ENCODE measurements at places on chromosomes 16 and 17.

- DNase-seq, result no peak
These were observed 84.1 kb upstream of the CPHXL start for GRCh38 chr16:75810342-75810741.

DNA sequence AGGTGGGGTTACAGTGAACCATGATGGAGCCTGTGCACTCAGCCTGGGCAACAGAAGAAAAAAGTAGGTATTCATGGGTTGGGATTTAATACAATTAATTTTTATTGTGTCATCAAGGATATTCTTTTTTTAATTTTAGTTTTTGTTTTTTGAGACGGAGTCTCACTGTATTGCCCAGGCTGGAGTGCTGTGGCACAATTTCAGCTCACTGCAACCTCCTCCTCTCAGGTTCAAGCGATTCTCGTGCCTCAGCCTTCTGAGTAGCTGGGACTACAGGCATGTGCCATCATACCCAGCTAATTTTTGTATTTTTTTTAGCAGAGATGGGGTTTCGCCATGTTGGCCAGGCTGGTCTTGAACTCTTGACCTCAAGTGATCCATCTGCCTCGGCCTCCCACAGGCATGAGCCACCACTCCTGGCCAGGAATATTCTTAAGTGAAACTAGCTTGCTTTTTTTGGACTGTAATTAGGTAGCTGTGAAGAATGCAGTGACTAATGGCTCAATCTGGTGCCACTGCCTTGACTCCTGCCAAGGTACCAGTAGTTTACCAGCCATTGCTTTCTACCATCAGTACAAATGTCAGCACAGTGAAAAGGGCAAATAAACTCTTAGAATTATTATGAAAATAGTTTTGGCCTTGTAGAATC lies 4.8 kb downstream of the PPM1D start:
- no peak for DNase-seq

DNA sequence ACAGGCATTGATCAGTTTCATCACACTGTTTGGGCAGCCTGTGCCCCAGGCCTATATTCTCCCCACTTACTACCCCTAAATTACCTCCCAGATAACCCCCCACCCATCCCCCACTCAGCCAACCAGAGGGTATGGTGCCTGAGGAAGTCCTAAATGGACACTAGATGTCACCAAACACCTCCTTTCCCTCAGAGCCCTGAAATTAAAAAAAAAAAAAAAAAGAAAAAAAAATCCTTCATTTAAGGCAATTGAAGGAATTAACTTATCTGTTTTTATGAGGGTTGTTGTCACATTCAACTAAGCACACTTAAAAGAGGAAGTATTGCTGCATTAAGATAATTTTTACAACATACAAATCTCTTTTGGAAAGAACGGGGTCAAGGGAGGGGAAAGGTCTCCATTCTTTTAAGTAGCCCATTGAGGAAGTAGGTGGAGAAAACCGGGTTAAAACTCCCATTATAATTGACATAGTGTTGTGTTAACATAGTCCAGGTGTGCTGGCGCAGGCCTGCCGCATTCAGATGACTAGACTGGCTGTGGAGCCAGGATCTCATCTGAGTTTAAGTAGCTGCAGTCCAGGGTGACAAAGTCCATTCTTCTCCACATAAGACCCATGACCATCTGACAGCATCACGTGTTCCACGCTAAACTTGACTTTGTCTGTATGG lies 46.3 kb downstream of the SNX11 start:
- no peak for DNase-seq

GRCh38 chr17:35774499-35774898 lies 13.8 kb downstream of the C17orf50 start:
- no peak for DNase-seq

GRCh38 chr17:17114592-17115225 lies 72.5 kb downstream of the MPRIP start:
- DNase-seq, result no peak

DNA sequence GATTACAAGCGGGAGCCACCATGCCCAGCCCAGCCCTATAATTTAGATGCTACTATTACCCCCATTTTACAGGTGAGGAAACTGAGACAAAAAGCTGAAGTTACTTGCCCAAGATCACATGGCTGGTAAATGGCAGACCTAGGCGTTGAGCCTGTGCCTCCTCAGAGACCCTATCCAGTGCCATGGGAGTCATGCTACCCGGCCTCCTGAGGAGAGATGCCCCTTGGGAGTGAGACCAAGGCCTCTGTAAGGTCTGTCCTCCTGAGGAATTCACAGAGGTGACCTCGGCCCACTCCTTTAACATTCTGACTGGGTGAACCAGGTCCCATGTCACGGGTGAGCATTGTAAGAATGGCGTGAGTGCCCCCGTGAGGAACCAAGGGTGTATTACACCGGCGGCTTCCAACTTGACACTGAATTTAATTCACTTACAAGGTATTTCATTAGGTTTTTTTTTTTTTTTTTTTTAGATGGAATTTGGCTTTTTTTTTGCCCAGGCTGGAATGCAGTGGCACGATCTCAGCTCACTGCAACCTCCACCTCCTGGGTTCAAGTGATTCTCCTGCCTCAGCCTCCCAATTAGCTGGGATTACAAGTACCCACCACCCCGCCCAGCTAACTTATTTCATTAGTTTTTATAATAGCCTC lies 95.7 kb downstream of the ABCC6 start:
- peak; percentile 34 for DNase-seq

DNA sequence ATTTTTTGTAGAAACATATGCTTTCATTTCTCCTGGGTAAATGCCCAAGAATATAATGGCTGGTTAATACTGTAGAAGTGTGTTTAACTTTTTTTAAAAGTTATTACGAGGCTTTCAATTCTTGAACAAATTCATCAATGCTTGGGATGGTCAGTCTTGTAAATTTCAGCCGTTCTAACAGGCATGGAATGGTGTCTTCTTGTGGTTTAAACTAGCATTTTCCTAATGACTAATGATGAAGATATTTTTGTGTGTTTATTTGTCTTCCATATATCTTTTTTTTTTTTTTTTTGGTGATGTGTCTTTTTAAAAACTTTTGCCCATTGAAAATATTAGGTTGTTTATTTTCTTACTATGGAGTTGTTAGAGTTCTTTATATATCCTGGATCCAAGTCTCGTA lies 67.1 kb downstream of the MGAT5B start:
- DNase-seq, result no peak

DNA sequence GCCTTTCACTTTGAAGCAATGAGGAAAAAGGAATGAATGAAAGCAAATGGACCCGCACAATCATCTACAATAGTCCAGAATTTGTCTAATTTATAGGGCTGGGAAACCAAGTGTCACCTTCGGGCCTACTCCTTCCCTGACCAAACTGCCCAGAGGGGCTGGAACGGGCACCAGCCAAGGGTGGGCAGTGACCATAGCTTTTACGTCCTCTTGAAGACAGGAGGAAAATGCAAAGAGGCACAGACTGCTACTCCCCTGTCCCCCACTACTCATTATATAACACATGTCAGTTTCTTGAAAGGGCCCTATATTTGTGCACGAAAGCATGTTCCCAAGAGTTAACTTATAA lies 122.3 kb downstream of the ZFHX3 start:
- DNase-seq, result no peak

GRCh38 chr16:89562939-89563338 lies 2.5 kb downstream of the RPL13 start:
- no peak for DNase-seq

DNA sequence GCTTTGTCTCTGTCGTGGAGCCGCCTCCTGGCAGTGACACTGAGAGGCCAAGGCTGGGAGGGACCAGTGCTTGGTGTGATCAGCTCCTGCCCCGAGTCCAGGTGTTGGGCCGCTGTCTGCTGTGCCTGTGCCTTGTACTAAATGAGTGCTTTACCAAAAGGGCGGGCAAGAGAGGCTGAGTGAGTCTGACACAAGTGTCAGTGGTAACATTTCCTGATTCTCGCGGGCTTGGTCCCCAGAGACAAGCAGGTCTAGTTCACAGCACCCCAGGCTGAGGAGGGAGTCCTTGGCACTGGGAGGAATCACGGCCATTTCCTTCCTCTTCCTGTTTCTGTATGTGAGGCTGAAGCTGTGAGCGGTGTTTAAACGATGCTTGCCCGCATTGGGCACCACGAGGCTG lies 30.2 kb downstream of the PLD6 start:
- DNase-seq, result no peak

GRCh38 chr16:59754854-59755253 lies 1020.7 kb upstream of the GOT2 start:
- no peak for DNase-seq

GRCh38 chr17:56930739-56931337 lies 17.0 kb upstream of the TRIM25 start:
- DNase-seq, result no peak

DNA sequence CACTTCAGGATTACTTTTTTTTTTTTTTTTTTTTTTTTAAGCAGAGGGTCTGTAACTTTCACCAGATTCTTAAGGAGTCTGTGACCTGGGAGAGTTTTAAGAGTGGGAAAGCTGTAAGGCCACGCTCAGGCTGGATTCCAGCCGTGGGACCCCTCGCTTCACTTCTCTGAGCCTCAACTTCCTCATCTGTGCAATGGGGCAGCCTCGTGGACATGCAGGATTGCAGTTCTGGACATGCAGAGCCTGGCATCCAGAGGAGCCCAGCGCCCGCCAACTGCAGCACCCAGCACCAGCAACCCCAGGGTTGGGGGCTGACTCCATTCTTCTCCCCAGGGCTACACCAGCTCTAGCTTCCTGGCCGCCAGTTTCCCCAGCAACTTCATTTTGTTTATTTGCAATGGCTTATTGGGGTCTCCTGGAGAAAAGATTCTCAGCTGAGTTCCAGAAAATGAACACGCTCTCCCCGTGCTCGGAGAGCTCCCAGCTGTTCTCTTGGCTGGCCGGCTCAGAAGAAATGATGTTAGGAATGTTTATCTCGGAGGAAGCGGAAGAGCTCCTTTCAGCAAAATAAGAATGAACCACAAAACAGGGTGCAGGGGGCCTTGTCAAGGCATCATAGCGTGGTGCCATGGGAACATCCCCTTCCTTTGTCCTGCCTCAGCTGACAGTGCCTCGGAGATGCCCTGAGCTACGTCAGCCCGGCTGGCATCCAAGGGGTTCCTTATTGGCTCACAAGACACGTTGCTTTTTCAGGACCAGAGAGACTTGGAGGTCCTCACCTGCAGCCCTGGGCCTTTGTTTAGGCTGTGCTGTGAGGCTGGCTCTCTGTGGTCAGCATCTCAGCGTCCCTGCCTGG lies 22.9 kb upstream of the ZCCHC14 start:
- no peak for DNase-seq

DNA sequence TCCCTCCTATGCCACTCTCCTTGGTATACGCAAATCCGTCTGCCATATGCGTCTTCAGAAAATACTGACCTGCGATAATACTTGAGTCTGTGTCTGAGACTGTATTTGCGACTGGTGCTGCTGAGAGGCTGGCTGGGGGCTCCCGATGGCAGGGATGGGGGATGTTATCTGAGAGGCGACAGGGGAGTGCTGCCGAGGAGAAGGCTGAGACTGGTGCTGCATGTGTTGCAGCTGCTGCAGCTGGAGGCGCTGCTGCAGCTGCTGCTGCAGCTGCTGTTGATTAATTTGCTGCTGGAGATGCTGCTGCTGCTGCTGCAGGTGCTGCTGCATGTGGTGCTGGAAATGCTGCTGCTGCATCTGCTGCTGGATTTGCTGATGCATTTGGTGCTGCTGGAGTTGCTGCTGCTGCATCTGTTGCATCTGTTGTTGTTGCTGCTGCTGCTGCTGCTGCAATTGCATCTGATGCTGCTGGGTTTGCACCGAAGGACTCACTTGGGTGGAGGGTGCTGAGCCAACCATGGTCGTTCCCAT lies 107.7 kb downstream of the TOX3 start:
- no peak for DNase-seq

GRCh38 chr17:45043813-45044540 lies 7.5 kb downstream of the DCAKD start:
- DNase-seq, result no peak

GRCh38 chr17:19652595-19652994 lies 4.0 kb downstream of the ALDH3A2 start:
- no peak for DNase-seq

- DNase-seq, result no peak
These were observed 3.8 kb downstream of the NTHL1 start for GRCh38 chr16:2043667-2044451.

DNA sequence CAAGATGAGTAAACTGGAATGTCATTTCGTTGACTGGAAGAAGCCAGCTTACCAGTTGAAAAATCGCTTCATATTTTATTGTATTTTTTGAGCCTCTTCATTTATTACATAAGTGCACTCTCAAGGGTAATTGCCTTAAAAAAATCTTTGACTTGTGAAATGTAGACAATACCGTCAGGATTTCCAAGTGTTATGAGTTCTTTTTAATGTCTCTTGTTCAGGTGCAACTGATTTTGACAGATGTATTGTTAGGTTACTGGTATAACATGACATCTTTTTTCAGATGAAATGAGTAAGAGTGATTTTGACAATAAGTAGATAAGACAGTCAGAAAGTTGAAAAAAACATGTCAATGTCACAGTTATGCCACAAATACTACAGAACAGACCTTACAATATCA lies 169.1 kb downstream of the CNTNAP4 start:
- DNase-seq, result no peak

GRCh38 chr17:63446753-63447470 lies 806 bp upstream of the CYB561 start:
- DNase-seq, result peak; percentile 15

- DNase-seq, result no peak
These were observed 11.2 kb downstream of the P2RX1 start for GRCh38 chr17:3905017-3905520.

- DNase-seq, result no peak
These were observed 109.5 kb downstream of the CDH11 start for GRCh38 chr16:65012357-65012756.

DNA sequence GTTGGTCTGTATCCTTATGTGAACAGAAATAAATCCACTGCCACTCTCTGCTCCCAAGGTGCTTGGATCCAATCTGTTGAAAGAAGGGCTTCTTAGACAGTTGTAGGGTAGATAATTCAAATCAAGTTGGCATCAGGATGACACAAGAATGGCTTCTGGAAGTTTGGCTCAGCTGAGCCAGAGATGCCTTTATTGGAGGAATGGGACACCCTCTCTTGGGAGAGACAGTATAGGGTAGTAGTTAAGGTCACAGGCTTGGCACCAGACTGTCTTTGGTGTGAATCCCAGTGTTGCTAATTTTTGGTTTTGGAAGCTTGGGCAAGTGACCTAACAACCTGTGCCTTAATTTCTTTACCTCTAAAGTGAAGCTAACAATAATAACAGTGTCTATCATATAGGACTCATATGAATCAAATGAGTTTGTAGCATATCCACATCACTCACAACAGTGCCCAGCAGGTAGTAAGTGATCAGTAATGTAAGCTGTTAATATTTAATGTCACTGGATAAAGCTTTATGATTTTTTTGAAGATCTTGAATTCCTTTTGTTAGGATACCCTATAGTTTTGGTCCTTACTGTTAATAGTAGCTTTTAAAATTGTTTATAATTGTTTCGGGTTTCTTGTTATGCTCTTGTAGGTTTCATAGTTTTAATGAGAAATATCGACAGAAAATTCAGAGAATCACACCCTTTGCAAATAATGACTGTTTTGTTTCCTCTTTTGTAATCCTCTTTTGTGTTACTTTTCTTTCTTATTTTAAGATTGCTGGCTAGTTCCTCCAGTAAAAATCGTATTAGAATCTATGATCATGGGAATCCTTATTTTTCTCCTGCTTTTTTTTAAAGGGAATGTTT lies 19.1 kb downstream of the ZNRF1 start:
- DNase-seq, result no peak
